ENCODE measurements at places on chromosomes 2 and 18. TPM values are rescaled to one million over a fixed set of nuclear protein-coding genes. Genes with fewer than 3 reads are reported as not detected.

Gene NEU4
- not detected for total RNA-seq

Gene RAX
- total RNA-seq = not detected

Gene CD226
- total RNA-seq = under 0.01 TPM

Gene SAG
- under 0.01 TPM for total RNA-seq

Gene CDK5R2
- not detected for total RNA-seq

Gene C2orf80
- total RNA-seq = not detected
